Activated T-helper 1 cell treated with anti-CD3 and anti-CD28 coated beads, Interleukin-12 subunit alpha, Interleukin-12 subunit beta, Interleukin-2, Interleukin-4 antibody, amounts not matched to agents 30 ng/mL and 10 ng/mL and 1 ng/mL, durations not matched to agents 14 hours and 24 hours and 36 hours (primary cell): ENCODE measurements at places on chromosomes 1 and 21. TPM values are rescaled to one million over a fixed set of nuclear protein-coding genes. Genes with fewer than 3 reads are reported as not detected.

DNA sequence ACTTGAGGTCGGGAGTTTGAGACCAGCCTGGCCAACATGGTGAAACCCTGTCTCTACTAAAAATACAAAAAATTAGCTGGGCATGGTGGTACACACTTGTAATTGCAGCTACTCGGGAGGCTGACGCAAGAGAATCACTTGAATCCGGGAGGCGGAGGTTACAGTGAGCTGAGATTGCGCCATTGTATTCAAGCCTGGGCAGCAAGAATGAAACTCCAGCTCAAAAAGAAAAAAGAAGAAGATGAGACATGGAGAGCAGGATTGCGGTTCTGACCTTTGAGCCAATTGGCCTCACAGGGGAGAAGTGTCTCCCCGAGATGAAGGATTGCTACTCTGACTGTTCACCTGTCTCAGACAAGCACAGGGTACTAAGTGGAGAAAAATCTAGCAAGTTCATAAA is 6.6 kb downstream of the SCCPDH start:
- peaks cover 3% of the 10 kb centered on the region for H3K27me3 ChIP-seq
- peaks cover 57% of the 10 kb centered on the region for H3K36me3 ChIP-seq
- no peak overlapping the region for H3K27ac ChIP-seq
- peaks cover 7% of the 10 kb centered on the region for H3K4me1 ChIP-seq

- peaks cover 8% of the 10 kb centered on the region for H3K4me1 ChIP-seq
- peaks cover 51% of the 10 kb centered on the region for H3K36me3 ChIP-seq
- H3K27ac ChIP-seq, result no peak overlapping the region
- no peak for DNase-seq
- H3K4me3 ChIP-seq, result no peak overlapping the region
Measured at GRCh38 chr1:63643517-63643916, 50.3 kb downstream of the PGM1 start.

GRCh38 chr21:32525282-32525681 is 60.0 kb downstream of the TCP10L start:
- H3K4me3 ChIP-seq, result no peak overlapping the region
- H3K27me3 ChIP-seq, result peaks cover 3% of the 10 kb centered on the region
- H3K27ac ChIP-seq, result no peak overlapping the region
- no peak for DNase-seq

- DNase-seq, result no peak
- peak overlapping the region; percentile 11 for H3K4me3 ChIP-seq
- peaks cover 44% of the 10 kb centered on the region for H3K4me1 ChIP-seq
- peaks cover 57% of the 10 kb centered on the region for H3K36me3 ChIP-seq
- H3K27me3 ChIP-seq, result no peaks in the 10 kb centered on the region
- peak overlapping the region; percentile 92 for H3K27ac ChIP-seq
Measured at GRCh38 chr1:231274119-231274825, 33.3 kb downstream of the GNPAT start.

DNA sequence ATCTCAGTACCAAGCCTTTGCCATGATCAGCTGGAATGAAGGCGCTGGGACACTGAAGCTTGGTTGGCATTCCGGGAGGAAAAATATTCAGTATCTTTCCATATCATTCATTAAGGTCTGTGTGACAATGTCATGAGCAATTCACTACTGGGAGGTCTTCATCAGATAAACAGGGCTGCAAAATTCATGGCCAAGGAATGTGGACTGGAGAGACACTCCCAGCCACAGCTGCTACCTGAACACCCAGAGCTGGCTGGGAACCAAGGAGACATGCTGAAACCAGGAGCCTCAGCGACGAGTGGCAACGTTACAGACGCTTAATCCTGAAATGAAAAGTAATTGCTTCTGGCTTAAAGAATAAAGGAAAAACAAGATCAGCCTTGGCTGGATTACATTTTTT is 30.6 kb upstream of the DDAH1 start:
- H3K4me1 ChIP-seq, result no peaks in the 10 kb centered on the region
- no peak overlapping the region for H3K27ac ChIP-seq
- H3K4me3 ChIP-seq, result no peak overlapping the region
- H3K36me3 ChIP-seq, result no peaks in the 10 kb centered on the region
- DNase-seq, result no peak

Gene HPCA
- 0.20 TPM in 1 of 2 replicates, not detected in the other for total RNA-seq

Gene RHCE
- total RNA-seq, result 0.17 TPM in 1 of 2 replicates, not detected in the other

GRCh38 chr1:71634159-71634558 is 553.3 kb upstream of the ZRANB2 start:
- H3K36me3 ChIP-seq, result no peaks in the 10 kb centered on the region
- no peaks in the 10 kb centered on the region for H3K27me3 ChIP-seq
- H3K4me1 ChIP-seq, result no peaks in the 10 kb centered on the region
- H3K27ac ChIP-seq, result no peak overlapping the region
- H3K4me3 ChIP-seq, result no peak overlapping the region

- peaks cover 22% of the 10 kb centered on the region for H3K4me1 ChIP-seq
- H3K36me3 ChIP-seq, result no peaks in the 10 kb centered on the region
- peaks cover 12% of the 10 kb centered on the region for H3K27me3 ChIP-seq
- no peak overlapping the region for H3K4me3 ChIP-seq
- H3K27ac ChIP-seq, result no peak overlapping the region
Measured at GRCh38 chr1:24201941-24202440, 14.9 kb upstream of the IFNLR1 start.

DNA sequence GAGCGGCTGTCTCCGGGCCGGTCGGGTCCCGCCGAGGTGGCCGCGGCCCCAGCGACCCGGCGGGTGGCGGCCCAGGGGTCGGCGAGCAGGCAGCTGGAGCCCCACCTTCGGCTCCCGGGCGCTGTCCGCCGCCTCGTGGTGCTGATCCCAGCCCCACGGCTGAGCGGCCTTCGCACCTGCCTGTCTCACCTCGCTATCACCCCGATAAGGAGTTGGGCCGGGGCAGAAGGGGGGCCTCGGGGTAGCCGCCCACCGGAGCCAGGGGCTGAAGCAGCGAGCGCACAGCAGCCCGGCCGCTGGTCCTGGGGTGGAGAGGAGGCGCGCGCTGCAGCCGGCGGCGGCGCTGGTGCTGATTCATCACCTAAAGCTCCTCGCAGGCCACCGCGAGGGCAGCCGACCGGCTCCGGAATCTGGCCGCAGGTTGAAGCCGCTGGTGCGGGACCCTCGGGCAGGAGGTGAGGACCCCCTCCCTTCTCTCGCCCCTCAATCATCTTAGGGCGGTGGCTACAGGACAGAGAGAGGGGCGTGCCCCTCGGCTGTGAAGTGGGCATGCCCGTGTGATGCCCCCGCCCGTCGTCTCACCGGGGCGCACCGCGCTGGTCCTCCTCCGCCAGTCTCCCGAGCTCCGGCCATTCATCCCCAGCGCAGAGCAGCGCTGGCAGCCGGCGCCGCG is 575 bp downstream of the TRIM67 start:
- DNase-seq, result peak; percentile 12
- H3K4me3 ChIP-seq, result no peak overlapping the region
- peaks cover 64% of the 10 kb centered on the region for H3K27me3 ChIP-seq
- no peaks in the 10 kb centered on the region for H3K4me1 ChIP-seq

GRCh38 chr1:53536606-53537005 is 77.4 kb downstream of the DMRTB1 start:
- H3K27me3 ChIP-seq, result peaks cover 3% of the 10 kb centered on the region
- no peaks in the 10 kb centered on the region for H3K4me1 ChIP-seq
- no peak overlapping the region for H3K27ac ChIP-seq
- H3K36me3 ChIP-seq, result no peaks in the 10 kb centered on the region
- H3K4me3 ChIP-seq, result no peak overlapping the region

DNA sequence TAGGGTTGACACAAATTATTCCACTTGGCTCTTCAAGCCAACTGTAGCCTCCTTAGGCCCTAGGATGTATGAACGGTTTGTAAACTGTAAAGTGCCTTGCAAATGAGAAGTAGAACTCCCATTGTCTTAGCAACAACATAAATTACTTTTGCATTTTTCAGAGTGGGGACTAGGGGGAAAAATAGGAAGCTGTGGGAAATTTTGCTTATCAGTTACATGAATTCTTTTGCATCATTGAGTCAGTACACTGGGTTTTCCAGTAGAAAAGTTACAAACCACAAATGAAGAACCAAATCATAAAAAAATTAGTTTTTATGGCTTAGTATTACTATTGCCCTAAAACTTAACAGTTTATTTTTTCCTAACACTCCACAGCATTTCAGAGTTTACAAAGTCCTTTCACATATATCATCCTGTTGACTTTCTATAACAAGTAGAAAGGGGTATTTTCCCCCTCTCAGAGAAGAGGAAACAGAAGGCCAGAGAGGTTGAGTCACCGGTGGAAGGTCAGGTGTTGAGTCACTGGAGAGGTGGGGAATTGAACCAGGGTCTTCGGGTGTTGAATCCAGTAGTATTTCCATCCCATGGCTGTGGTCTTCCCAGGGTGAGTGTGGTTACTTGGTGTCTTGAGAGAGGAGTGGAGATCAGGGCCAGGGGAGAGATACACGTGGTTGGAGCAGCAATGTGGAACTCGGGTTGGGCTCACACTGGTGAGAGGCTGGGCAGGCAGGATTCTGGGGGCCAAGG is 71.9 kb upstream of the USP24 start:
- peak overlapping the region; percentile 22 for H3K27ac ChIP-seq
- H3K36me3 ChIP-seq, result no peaks in the 10 kb centered on the region
- no peak for DNase-seq
- H3K4me3 ChIP-seq, result no peak overlapping the region
- peaks cover 6% of the 10 kb centered on the region for H3K27me3 ChIP-seq
- peaks cover 14% of the 10 kb centered on the region for H3K4me1 ChIP-seq

DNA sequence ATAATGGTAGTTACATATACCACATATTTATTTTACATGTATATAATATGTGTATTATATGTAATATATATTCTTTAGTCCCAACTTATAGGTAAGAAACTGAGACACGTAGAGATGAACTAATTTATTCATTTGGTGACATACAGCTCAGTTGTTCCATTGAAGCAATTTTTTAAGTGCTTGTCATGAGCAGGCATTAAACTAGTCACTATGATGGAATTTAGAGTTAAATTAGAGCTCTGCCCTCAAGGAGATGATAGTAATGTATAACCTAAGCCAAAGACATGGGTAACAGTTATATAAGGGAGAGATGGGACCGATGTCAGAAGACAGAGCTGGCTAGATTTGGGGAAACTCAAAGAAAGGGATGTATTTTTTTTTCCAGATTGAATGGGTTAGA is 83.0 kb downstream of the ST6GALNAC5 start:
- H3K27ac ChIP-seq, result no peak overlapping the region
- no peaks in the 10 kb centered on the region for H3K4me1 ChIP-seq
- H3K36me3 ChIP-seq, result no peaks in the 10 kb centered on the region
- H3K27me3 ChIP-seq, result peaks cover 4% of the 10 kb centered on the region
- H3K4me3 ChIP-seq, result no peak overlapping the region

Gene WNT3A
- not detected in 2 replicates for total RNA-seq

GRCh38 chr1:60596791-60597750 is 485.3 kb upstream of the NFIA start:
- H3K4me1 ChIP-seq, result no peaks in the 10 kb centered on the region
- DNase-seq, result no peak
- H3K27ac ChIP-seq, result no peak overlapping the region

- H3K27me3 ChIP-seq, result no peaks in the 10 kb centered on the region
- no peaks in the 10 kb centered on the region for H3K4me1 ChIP-seq
- DNase-seq, result no peak
Measured at GRCh38 chr1:60727552-60727951, 354.8 kb upstream of the NFIA start.

Gene GBP6
- 0.59 and 0.65 TPM in 2 replicates for total RNA-seq

DNA sequence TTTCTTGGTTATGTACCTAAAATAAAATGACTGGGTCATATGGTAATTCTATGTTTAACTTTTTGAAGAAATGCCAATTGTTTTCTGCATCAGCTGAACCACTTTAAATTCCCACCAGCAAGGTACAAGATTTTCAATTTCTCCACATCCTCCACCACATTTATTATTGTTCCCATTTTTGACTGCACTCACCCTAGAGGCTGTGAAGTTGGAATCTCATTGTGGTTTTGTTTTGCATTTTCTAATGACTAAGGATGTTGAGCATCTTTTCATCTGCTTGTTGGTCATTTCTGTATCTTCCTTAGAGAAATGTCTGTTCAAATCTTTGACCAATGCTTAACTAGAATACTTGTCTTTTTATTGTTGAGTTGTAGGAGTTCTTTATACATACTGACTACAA is 72.5 kb downstream of the ASTN1 start:
- H3K4me3 ChIP-seq, result no peak overlapping the region
- H3K36me3 ChIP-seq, result no peaks in the 10 kb centered on the region
- H3K4me1 ChIP-seq, result no peaks in the 10 kb centered on the region
- H3K27me3 ChIP-seq, result no peaks in the 10 kb centered on the region
- H3K27ac ChIP-seq, result no peak overlapping the region
- DNase-seq, result no peak

DNA sequence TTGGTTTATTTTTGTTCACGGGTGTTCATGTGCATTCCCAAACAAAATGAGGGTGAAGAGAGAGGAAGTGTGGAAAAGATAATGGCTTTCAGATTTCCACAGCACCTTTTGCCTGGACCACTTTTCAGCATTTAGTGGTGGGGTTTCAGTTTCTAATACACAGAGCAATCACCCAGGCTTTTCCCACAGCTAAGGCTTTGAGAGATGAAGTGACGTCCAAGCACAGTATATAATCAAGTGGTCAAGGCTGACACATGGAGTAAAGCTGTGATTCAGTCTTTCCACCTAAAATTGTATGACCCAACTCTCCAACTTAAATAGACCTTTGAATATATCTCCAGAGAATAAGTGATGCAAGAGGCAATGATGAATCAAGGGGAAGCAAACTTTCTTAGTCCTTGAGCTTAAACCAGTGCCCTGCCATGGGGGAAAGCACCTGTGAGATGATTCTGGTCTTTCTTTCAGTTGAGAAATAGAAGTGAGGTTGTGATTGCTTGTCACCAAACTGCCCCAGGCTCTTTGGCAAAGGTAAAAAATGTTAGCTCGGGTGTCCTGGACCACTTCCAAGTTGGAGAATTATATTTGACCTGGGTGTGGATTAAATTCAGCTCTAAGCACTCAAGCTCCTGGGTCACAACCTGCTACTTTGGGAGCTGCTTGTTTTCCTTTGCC is 2.4 kb upstream of the PIK3R3 start:
- no peak for DNase-seq
- no peak overlapping the region for H3K27ac ChIP-seq
- peaks cover 42% of the 10 kb centered on the region for H3K4me1 ChIP-seq

Gene CFAP74
- not detected in 2 replicates for total RNA-seq

DNA sequence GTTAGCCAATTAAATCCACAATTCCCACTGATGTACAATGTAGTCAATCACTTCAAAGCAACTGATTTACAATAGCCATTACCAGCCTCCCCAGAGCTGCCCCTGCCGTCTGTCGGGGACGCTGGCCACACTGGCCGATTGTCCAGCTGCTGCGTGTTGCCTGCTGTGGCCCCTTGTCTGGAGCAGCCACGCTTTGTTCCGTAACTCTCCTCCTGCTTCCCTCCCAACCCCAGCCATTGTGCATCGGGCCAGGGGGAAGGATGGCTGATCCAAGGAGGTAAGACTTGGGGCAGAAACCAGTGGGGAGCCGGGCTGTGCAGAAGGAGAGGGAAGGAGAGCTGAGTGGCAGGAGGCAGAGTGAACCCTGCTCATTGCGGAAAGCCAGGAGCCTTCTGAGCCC is 83.6 kb upstream of the LYST start:
- H3K36me3 ChIP-seq, result no peaks in the 10 kb centered on the region
- DNase-seq, result no peak
- H3K27me3 ChIP-seq, result peaks cover 15% of the 10 kb centered on the region
